ENCODE measurements at places on chromosomes 11 and 22.

GRCh38 chr22:17359501-17359900 is 9.8 kb upstream of the CECR2 start:
- no peak for DNase-seq

- DNase-seq, result no peak
Measured at GRCh38 chr11:124301548-124301947, 12.2 kb downstream of the OR8D1 start.

- no peak for DNase-seq
Measured at GRCh38 chr11:63699896-63700295, 18.6 kb downstream of the RTN3 start.

DNA sequence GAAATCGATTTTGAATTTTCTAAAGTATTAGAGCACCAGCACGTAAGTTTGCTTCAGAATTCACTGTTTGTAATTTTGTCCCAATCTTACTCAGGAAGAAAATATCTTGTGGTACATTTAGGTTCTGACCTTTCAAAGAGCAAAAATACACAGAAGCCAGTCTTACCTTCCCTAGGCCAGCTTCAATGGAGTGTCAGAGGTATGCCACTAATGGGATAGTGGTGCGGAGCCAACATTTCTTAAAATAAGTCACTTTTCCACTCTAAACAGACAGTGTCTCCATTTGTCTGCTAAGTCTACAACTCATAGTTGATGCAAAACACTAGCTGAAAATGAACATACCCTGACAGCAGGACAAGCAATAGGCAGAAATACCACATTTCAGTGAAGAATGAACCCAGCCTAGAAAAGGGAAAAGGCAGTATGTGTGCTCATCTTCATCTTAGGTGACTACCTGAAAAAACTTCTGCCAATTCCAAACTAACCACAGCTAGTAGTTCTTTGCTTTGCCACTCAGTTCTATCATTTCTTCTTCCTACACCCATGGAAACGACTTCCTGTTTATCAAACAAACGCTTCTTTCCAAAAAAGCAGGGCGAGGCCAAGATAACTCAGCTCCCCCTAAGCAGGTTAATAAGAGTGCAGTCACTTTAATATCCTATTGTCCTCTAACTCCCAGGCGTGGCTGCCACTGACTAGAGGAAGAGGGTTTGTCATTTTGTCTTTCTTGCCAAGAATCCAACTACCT is 94.0 kb upstream of the APOA1 start:
- no peak for DNase-seq

DNA sequence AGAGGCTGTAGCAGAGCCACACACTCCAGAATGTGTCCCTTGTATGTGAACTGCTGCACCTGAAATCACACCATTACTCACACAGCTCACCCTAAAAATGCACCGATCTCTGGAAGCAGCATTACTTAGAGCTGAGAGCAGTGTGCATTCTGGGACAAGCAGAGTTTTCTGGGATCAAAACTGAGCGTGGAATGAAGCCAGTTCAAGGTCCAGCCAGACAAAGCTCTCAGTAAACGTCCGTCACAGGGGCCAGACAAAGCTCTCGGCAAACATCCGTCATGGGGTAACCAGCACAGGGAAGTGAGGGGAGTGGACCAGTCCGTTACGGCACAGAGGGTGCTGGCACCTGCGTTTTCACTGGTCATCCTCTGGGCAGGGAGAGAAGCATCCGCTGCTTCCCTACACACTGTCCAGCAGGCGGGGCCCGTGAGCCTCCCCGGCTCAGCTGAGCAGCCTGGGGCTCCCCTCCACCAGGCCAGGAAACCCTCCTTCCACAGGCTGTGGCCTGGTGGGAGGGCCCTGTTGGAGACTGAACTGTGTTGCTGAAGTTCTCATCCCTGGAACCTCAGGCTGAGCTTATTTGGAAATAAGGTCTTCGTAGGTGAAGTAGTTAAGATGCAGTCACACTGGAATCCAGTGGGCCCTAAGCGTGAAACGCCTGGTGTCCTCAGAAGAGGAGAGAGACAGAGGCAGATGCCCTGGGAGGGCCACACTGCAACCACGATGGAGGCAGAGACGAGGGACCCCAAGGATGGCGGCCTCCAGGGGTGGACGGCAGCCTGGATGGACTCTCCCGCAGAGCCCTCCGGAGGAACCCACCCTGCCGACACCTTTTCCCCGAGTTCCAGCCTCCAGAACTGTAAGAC is 883.9 kb downstream of the BRD1 start:
- DNase-seq, result peak; percentile 55

- no peak for DNase-seq
Measured at GRCh38 chr11:64224891-64225607, 937 bp downstream of the TRPT1 start.

- no peak for DNase-seq
Measured at GRCh38 chr11:27847496-27847895, 147.2 kb upstream of the BDNF start.

DNA sequence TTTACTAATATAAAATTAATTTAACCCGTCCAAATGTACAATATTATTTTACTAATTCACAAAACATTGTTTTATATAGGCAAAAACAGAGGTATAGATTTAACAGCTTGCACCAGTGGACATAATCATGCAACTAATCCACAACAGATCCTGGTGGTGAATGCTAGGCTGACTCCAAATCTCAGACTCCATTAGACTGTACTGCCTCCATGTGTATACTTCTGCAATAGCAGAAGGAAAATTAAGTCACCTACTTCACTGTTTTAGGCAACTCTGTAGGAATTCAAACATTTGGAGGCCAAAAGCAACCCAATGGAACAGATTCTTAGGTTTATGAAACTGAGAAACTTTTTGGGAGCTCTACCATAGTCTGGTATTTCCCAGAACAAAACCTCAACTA is 30.0 kb upstream of the RAB39A start:
- no peak for DNase-seq

- no peak for DNase-seq
Measured at GRCh38 chr11:76123248-76123647, 83.1 kb downstream of the WNT11 start.

- no peak for DNase-seq
Measured at GRCh38 chr11:77351281-77351886, 49.9 kb upstream of the GDPD4 start.

- peak; percentile 52 for DNase-seq
Measured at GRCh38 chr11:32434356-32435151, 785 bp downstream of the WT1 start.

- DNase-seq, result no peak
Measured at GRCh38 chr11:43545610-43546009, 134.9 kb upstream of the HSD17B12 start.

GRCh38 chr11:132072044-132072857 is 701.8 kb downstream of the NTM start:
- DNase-seq, result no peak

- no peak for DNase-seq
Measured at GRCh38 chr11:66541892-66542291, 4.0 kb downstream of the ZDHHC24 start.

- no peak for DNase-seq
Measured at GRCh38 chr11:119175493-119176077, 7.1 kb downstream of the NLRX1 start.

DNA sequence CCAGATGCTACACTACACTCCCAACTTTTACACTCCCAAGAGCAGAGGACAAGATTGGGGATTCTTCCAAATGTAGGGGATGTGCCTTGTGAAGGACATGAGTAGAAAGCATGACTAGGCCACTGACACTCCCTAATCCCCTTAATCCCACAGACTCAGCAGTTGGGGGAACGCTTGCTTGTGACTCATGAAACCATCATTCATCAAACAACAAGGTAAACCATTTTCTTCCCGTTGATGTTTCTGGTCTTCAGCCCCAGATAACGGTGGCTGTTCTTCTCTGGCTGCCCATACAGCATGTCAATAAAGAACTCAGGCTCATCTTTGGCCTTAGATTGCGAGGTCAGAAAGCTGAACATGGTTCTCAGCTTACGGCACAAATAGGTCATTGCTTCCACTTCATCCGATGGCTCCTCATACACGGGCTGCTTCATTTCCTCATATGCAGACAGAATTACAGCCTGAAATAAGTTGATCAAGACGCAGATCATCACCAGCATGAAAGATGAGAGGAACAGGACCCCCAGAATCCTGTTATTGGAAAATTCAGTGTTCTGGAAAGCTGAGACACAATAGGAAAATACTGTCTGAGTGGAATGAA is 6.4 kb upstream of the CDPF1 start:
- no peak for DNase-seq

GRCh38 chr11:67530282-67530592 is 7.0 kb upstream of the CABP2 start:
- DNase-seq, result no peak

- no peak for DNase-seq
Measured at GRCh38 chr22:22460635-22461034, 47.9 kb downstream of the ZNF280B start.
